ENCODE measurements at places on chromosomes 12 and 14.

- DNase-seq = no peak
Measured at GRCh38 chr12:71411635-71412034, 28.0 kb upstream of the LGR5 start.

- no peak for DNase-seq
Measured at GRCh38 chr12:132646850-132647249, 28.3 kb downstream of the P2RX2 start.

DNA sequence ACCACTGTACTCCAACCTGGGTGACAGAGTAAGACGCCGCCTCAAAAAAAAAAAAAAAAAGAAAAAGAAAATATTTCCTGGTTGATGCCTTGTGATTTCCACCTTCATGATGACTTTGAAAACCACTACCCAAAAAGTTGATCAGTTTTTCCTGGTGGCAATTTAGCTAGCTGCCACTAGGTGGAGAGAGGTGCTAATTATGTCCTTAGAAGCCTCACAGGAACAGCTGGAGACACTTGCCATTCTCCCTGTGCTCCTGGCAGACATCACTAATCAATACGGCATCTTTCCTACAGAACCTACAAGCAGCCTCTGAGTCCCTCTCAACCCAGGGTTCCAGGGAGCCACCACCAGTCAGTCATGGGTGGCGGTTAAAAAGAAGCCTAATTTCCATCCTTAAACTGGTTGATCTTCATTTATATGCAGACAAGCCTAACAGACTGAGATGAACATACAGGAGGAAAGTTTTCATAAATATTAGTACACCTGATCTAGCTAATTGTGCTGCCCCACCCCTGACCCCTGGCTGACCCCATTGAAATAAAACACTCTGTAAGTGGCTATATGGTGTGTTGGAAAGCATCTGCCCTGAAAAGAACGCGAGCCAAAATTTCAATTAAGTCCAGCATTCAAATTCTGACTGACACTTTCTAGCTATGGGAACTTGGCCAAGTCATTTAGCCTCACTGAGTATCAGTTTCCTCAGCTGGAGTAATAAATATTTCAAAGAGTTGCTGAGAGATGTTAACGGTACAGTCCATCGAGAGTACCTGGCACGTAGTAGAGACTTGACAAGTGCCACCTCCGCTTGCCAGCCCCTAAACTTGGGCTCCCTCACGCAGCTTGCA lies 6.2 kb upstream of the OAS1 start:
- DNase-seq = peak; percentile 38

GRCh38 chr12:100184549-100185145 lies 16.0 kb upstream of the ACTR6 start:
- peak; percentile 38 for DNase-seq

- no peak for DNase-seq
Measured at GRCh38 chr14:50551877-50552276, 8.1 kb upstream of the ATL1 start.

DNA sequence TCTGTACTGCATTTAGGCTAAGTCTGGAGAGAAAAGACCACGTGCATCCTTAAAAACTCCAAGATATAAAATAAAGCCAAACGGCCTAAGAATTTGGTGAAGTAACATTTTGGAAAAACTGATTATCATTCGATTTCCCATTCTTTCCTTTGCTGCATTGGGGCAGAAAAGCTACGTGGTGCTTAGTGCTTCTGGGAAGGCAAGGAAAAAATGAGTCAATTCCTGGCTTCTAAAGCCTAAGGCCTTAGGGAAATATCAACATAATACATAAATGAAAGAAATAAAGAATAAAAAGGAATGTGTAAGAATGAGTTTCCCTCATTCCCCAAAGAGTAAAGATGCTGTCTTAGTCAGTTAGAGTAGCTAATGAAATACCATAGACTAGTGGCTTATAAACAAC lies 520.5 kb downstream of the GLT1D1 start:
- DNase-seq = no peak

DNA sequence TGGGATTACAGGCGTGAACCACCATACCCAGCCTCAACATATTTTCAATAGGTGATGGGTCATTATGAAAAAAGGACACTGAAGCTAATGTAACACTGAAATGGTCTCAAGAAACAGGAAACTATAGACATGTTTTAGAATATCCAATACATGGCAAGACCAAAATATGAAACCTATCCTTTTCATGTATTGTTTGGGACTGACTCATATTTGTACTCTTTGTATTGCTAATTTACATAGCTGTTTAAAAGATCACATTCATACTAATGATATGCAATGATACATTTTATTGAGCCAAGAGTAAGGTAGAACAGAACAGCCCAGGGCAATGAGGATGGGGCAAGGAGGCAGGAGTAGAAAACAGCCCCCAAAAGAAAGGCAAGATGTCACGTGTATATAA lies 32.6 kb downstream of the RESF1 start:
- no peak for DNase-seq

DNA sequence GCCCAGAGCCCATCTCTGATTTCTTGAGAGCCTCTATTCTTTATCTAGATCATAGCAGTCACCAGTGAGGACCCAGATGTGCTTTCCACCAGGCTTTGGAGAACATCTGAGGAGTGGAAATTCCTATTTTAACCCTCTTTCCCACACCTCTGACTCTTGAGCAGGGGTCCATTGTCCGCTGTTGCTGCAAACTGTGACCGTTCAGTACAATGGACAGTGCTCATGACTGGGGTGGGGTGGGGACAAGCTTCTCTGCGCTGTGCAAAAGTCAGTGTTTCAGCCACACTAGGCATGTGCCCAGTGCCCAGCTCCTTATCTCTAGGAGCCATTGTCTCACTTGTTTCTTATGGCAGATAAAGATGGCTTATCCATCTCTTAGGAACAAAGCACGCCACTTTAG lies 16.9 kb upstream of the KRT7 start:
- DNase-seq = no peak

GRCh38 chr14:77543637-77544334 lies 45.2 kb upstream of the ISM2 start:
- no peak for DNase-seq

DNA sequence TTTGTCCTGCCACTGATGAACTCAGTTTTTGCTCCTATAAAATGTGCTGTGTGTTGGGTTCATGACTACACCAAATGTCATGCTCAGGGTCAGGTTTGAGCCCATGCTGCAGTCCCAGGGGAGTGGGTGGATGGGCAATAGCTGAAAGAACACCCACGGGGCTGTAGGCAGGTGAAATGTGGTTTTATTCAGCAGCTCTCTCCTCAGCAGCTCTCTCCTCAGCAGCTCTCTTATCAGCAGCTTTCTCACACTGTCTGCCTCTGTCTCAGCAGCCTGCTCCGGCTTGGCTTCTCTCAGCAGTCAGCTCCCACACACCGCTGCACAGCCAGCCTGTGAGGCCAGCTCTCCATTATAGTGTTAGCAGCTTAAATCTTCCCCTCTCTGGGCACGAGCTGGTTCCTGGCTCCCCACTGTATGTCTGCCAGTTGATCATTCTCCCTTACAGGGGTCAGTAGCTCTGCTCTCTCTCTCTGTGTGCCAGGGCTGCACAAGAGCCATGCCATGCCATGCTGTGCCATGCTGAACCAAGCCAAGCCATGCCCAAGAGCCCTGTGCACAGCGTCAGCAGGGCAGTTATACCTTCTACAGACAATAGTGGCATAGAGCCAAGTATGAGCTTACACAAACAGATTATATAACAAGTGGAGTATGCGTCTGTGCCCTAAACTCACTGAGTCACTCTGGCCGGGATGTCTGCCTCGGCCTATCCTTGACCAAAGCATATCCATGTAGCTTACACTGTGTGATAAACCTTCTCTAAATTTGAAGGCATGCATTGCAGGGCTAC lies 303.3 kb upstream of the TMPO start:
- no peak for DNase-seq

DNA sequence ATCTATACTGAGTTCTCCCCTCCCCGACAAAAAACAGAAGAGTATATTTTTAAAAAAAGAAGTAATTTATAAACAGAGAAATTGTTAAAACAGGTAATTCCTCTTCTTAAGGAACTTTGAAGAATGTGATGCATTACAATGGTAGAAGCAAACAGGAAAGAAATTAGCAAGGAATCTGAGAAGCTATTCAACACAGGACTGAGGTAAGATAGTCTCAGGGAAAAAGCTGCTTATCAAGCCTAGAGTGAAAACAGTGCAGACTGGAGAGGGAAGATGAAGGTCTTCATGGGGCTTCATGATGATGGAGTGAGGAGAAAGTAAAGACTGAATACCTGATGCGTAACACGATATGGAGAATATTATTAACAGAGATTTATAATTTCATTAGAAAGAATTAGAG lies 880.0 kb downstream of the SLC16A7 start:
- no peak for DNase-seq

GRCh38 chr14:62428429-62429203 lies 616.6 kb downstream of the KCNH5 start:
- DNase-seq = peak; percentile 40

GRCh38 chr12:10641735-10642500 lies 28.5 kb upstream of the MAGOHB start:
- peak; percentile 72 for DNase-seq

- DNase-seq = peak; percentile 1
Measured at GRCh38 chr12:8996682-8997405, 7.5 kb downstream of the KLRG1 start.

DNA sequence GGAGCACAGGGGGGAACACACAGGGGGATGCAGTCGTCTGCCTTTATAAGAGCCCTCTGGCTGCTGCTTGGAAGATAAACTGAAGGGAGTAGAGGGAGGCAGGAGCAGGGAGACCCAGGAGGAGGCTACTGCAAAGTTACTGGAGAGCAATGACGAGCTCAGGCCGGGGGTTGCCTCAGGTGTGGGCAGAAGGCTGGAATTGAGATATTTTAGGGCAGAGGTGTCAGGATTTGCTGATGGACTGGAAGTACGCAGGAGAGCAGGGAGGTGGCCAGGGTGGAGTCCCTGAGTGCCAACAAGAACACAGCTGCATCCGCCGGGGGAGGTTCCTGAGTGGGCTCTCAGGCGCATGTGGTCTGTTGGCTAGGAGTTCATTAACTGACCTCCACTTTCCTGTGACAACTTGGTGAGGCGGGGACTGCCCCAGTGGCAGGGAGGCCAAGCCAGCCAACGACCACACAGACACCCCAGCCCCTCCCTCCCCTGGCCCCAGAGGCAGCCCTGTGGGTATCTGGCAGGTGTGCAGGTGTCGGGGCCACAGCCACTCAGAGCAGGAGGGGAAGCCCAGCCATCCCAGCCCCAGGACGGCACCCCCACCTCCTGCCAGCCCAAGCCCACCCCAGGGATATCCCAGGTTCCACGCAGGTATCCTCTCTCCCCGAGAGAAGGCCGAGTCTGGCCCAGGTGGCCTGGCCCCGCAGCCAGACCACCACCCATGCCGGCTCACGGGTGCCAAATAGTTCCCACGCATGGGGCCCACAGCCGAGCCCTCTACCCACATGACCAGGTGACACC lies 85.4 kb downstream of the NCOR2 start:
- DNase-seq = no peak

DNA sequence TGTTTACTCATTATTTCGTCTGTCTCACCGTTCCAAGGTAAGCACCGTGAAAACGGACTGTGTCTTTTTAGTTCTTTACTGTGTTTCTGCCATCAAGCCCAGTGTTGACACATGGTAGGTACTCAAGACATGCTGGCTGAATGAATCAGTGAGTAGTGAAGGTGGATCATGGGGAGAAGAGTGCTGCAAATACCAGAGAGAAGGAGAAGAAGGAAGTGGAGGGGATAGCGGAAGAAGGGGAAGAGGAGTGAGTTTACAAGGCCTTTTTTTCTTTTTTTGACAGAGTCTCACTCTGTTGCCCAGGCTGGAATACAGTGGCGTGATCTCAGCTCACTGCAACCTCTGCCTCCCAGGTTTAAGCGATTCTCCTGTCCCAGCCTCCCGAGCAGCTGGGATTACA lies 54.6 kb downstream of the ETV6 start:
- DNase-seq = no peak

DNA sequence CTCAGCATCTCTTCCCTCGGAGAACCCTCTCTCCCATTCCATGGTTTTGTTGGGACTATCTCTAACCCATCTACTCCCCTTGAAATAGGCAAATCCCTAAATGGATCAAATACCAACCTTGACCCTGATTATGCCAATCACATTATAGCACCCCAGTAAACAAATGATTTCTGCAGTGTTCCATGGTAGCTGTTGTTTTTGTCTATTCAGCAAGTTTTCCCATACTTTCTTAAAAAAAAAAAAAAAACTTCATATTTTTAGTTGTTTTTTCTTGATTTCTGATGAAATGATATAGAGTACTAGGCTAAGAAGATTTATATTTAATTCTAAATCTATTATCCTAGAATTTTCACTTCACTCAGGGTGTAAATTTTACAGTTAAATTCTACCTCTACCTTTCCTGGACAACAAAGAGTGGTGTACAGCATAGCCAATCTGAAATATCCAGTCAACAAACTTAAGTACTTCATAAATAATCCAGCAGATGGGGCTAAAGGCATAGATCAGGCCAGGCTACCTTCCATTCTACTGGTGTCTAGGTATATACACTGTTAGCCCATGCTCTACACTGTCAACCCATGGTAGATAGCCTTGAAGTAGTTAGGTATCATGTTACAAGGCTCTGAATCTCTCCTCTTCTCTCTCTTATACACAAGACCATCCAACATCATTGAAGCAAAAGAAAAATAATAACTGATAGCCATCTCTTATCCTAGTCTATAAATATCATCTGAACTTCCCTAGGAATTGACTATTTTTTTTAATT lies 82.2 kb downstream of the PLEKHG7 start:
- DNase-seq = peak; percentile 46

GRCh38 chr12:52168019-52168717 lies 23.6 kb downstream of the KRT80 start:
- peak; percentile 79 for DNase-seq

GRCh38 chr14:75430116-75430515 lies 2.3 kb downstream of the JDP2 start:
- peak; percentile 71 for DNase-seq

GRCh38 chr12:49978125-49978524 lies 5.4 kb downstream of the AQP6 start:
- DNase-seq = no peak

- DNase-seq = no peak
Measured at GRCh38 chr12:110249716-110250225, 31.3 kb upstream of the ATP2A2 start.

GRCh38 chr14:68553311-68553710 lies 239.6 kb downstream of the ZFP36L1 start:
- no peak for DNase-seq

DNA sequence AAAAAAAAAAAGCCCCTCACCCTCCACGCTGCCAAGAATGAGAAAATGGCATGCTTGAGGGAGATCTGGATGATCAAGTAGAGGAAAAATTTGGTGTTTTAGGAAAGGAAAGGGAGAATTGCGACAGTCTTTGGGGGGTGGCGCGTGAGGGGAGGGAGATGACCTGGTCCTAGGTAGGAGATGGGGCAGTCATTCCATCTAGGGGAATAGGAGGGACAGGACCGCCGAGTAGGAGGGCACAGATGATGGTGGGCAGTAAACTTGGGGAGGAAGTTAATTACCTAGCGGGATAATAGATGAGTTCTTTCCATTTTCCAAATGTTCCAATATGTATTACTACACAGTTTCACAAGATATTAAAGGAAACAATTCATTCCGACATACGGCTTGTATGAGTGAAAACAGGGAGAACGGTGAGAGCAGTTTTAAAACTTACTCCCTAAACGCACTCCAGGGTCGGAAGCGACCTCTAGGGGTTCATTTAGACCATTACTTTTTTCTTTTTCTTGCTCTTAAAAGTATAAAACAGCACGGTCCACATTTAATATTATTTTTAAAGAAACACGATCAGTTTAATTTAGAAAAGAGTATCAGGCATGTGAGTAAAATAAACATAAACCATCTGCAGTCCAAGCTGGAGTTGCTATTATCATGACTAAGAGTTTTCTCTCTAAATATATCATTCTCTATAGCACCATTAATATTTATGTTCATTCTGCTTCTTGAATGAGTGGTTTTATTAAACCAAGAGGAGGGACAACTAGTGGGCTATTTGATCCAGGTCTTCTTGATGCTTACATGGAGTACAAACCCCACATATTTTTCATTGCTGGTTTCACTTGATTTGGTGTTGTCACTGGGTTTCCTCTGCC lies 3.0 kb upstream of the FNTB start:
- DNase-seq = peak; percentile 82

Measured in foreskin fibroblast (primary cell).